ELF-1 (cell line): ENCODE measurements at places on chromosomes 7 and 10.
A peak's percentile ranks its signal among the peaks of the same experiment; 100 is the strongest.

DNA sequence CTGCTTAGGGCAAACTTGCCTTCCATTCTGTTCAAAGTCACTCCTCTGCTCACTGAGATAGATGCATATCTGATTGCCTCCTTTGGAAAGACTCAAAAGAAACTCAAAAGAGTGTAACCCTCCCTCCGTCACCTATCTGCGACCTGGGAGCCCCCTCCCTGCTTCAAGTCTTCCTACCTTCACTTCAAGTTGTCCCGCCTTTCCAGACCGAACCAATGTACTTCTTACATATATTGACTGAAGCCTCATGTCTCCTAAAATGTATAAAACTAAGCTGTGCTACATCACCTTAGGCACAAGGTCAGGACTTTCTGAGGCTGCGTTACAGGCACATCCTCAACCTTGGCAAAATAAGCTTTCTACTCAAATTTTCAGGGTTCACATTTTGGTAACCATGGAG is 77.4 kb upstream of the C1GALT1 start:
- DNase-seq: peak; percentile 64

DNA sequence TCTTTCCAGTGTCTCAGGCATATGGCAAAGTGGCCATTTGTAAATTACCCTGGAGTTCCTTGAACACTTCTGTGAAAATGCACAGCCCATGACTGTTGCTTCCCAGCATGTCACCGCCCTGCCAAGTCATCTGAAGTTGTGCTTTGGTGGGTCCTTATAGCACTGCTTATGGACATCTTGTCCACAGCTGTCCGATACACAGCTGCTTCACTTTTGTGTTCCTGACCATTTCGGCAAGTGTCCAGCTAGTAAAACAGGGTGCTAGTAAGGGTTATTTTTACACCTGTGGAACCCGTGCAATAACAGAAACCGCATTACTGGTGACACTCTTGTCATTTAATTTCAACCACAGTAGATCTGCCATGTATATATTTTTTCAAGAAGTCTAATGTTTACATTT is 29.7 kb downstream of the PIP4K2A start:
- DNase-seq: no peak

GRCh38 chr7:41701068-41701941 is 1.6 kb downstream of the INHBA start:
- DNase-seq: no peak

DNA sequence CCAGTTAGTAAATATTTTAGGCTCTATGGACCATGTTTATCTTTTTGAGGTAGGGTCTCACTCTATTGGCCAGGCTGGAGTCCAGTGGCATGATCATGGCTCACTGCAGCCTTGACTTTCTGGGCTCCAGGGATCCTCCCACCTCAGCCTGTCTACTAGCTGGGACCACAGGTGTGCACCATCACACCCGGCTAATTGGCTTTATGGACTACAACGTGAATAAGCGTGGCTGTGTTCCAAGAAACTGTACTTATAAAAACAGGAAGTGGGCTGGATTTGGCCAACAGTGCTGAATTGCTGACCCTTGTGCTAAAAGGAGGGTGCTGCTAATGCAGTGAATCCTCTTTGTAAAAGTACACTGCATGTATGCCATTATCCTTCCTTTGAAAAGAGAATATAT is 111.7 kb upstream of the CDK13 start:
- no peak for DNase-seq
